ENCODE measurements at places on chromosomes 13 and 19.

DNA sequence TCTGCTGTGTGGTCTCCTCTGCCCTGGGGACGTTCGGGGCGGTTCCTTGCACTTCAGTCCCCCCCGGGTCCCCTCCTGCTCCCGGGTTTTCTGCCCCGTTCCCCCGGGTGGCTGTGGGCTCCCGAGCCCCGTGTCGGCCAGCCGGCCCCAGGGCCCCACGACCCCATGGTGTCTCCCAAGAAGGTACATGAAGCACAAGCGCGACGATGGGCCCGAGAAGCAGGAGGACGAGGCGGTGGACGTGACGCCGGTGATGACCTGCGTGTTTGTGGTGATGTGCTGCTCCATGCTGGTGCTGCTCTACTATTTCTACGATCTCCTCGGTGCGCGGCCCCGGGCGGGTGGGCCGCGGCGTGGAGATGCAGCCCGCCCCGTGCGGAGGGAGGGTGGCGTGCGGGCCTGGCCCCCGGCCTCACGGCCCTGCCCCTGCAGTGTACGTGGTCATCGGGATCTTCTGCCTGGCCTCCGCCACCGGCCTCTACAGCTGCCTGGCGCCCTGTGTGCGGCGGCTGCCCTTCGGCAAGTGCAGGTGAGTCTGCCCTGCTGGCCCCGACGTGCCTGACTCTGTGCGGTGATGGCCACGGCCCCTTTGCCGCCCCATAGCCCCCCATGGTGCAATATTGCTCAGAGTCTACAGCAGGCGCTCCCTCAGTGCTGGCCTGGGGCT lies 11.3 kb downstream of the SPPL2B start:
- DNase-seq, result no peak

DNA sequence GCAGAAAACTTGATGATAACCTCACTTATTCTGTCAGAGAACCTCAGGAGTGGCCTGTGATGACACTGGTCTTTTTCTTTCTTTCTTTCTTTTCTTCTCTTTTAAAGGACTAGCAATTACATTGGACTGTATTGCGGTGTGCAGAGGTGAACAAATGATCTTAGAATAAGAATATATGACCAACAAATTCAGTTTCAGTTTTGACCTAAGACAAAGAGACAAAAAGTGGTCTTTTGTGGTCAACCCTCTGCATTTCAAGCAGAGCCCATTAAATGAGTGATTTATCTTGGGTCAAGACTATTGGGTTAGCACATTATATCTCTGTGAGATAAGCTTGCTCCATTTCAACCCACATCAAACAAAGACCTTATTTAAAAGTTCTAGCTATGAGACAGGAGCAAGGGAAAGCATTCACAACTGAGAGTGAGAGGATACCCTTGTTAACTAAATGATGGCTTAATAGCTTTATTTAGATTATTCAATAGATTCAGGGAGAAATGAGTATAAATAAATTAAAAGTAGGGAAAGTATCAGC lies 644.4 kb downstream of the PCDH9 start:
- no peak for DNase-seq

DNA sequence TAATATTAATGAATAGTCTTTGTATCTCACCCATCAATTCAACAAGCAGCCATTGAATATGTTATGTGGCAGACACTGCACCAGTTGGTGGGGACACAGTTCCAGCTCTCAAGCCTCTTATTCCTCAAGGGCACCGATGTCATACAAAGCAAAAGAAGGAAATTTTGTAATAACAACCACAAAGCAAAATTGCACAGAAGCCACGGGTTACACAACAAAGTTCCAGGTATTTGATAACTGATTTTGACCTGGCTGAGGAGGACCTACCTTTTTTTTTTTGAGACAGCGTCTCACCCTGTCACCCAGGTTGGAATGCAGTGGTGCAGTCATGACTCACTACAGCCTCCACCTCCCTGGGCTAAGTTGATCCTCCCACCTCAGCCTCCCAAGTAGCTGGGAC lies 266.7 kb downstream of the FOXO1 start:
- no peak for DNase-seq

GRCh38 chr13:25874907-25875306 lies 176.9 kb downstream of the SHISA2 start:
- no peak for DNase-seq

DNA sequence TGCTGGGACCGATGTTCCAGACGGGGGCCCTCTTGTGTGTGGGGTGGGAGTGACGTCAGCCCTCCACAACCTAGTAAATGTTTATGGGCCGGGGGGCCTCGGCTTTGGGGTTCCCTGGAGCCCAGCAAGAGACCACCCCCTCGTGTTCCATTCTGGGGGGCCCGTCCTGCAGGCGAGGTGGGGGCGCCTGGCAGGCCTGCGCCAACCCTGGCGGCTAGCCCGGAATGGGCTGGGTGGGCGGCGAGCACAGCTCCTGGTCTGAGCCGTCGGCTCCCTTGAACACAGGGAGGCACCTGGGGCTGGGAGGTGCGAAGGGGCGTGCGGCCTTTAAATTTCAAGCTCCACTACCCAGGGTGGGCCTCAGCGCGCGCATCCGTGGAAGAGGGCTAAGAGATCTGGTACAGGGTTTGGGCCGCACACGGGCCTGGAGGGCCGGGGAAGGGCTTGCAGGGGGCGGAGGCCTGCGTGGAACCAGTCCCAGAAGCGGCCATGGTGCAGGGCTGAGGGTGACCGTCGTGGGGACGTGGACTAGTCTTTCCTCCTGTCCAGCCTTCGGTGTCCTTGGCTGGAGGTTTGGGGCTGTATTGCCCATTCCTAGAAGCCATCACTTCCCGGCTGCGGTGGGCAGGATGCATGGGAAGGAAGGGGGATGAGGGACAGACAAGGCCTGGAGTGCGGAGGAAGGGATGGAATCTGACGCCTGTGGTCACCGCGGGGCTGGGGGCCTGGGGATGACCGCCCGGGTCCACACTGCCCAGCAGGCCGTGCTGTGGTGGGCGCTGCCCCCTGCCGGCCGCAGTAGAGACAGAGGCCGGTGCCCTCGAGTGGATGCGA lies 11.4 kb downstream of the NDUFA11 start:
- DNase-seq, result no peak

DNA sequence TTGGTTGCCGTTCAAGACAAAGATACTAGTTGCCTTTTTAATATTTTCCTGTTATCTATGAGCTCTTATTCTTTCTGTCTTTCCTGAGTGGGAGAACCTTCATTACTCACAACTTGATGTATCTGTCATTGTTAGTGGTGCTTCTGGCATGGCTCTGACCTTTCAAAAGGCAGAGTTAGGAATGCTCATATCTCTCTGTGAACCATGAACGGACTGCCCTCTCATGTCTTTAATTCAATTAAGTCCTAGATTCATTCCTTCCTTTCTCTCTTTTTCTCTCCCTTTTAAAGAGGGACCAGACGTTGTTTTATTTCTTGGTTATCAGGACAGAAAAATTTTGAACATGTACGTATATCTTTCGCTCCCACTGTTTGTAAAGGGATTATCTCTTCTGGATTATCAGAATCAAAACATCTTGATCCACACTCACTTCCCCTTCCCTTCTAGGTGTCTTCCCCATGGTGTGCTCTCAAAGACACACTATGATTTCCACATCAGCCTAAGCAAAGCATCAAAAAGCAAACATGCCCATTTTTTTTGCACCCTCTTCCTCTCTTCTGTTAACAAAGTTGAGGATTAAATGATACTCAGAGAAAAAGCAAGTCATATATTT lies 90.3 kb downstream of the LRCH1 start:
- DNase-seq, result no peak

GRCh38 chr19:56155124-56155687 lies 14.1 kb downstream of the ZNF444 start:
- no peak for DNase-seq

DNA sequence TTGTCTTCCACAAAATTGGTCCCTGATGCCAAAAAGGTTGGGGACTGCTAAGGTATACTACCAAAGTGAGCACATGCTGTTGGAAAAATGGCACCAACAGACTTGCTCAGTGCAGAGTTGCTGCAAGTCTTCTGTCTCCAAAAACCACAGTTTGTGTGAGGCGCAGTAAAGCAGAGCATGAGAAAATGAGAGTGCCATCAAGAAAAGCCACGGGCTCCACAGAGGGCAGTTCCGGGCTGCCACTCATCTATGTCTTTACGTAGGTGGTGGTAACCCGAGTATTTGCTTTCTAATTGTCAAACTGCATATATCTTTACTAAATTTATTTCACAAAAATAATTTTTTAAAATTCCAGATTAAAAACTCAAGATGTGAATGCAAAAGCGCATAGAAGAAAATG lies 123.8 kb downstream of the RNF17 start:
- DNase-seq, result no peak

GRCh38 chr19:10568062-10568825 lies 535 bp downstream of the CDKN2D start:
- no peak for DNase-seq

GRCh38 chr19:8392017-8392591 lies 1.9 kb downstream of the RAB11B start:
- no peak for DNase-seq

DNA sequence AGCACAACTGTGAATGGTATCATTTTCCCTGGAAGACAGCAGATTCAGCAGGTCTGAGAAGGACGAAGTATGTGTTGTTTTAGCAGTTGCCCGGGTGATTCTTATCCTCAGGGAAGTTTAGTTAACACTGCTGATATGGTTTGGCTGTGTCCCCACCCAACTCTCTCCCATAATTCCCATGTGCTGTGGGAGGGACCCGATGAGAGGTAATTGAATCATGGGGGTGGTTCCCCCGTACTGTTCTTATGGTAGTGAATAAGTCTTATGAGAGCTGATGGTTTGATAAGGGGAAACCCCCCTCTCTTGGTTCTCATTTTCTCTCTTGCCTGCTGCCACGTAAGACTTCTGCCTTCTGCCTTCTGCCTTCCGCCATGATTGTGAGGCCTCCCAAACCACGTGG lies 81.0 kb upstream of the UBAC2 start:
- DNase-seq, result no peak

- no peak for DNase-seq
These were observed 8.7 kb downstream of the ATP12A start for GRCh38 chr13:24688950-24689349.

DNA sequence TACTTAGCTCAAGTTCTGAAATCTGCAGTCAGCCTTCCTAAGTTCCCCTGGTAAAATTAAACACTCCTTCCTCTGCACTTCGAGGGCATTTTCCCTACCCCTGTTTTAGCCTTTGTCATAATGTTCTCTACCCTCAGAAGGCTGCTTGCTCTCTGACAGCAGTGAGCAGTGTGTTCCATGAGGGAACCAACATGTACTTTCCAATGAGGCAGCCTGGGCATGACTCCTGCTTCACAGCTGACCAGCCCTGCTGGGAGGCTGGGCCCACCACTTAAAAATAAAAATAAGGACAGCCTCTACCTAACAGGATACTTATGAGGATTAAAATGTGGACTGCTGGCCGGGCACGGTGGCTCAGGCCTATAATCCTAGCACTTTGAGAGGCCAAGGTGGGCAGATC lies 26.4 kb downstream of the RUBCNL start:
- DNase-seq, result no peak

GRCh38 chr13:35349052-35349451 lies 127.4 kb downstream of the MAB21L1 start:
- no peak for DNase-seq
